Cardiac atrium fibroblast (primary cell): ENCODE measurements at places on chromosomes 1 and 21. TPM values are rescaled to one million over a fixed set of nuclear protein-coding genes. Genes with fewer than 3 reads are reported as not detected.

The VWA1 gene
- total RNA-seq: 17.7 and 32.0 TPM in 2 replicates

The CFHR3 gene
- total RNA-seq: not detected in 2 replicates

The PRELP gene
- 0.18 and 0.65 TPM in 2 replicates for total RNA-seq

The GNPAT gene
- 31.3 and 33.0 TPM in 2 replicates for total RNA-seq

The NBPF4 gene
- total RNA-seq: not detected in 2 replicates

The OR10J1 gene
- total RNA-seq: not detected in 2 replicates

The FOXD3 gene
- not detected in 2 replicates for total RNA-seq

The TMEM54 gene
- 18.8 and 25.4 TPM in 2 replicates for total RNA-seq

The SPRR2F gene
- not detected in 2 replicates for total RNA-seq

The TARDBP gene
- total RNA-seq: 12.5 and 31.4 TPM in 2 replicates

The INKA2 gene
- total RNA-seq: 28.8 and 32.1 TPM in 2 replicates

The ETV3L gene
- total RNA-seq: not detected in 2 replicates

The ECE1 gene
- total RNA-seq: 153 and 204 TPM in 2 replicates

The OR2T11 gene
- not detected in 2 replicates for total RNA-seq

The CRP gene
- not detected in 2 replicates for total RNA-seq

The HPDL gene
- total RNA-seq: 1.4 and 1.9 TPM in 2 replicates

The SLC26A9 gene
- under 0.01 TPM in 1 of 2 replicates, not detected in the other for total RNA-seq

The OR2T33 gene
- not detected in 2 replicates for total RNA-seq

The IFNLR1 gene
- under 0.01 TPM in 1 of 2 replicates, not detected in the other for total RNA-seq

The GOLT1A gene
- total RNA-seq: not detected in 2 replicates

The DRAM2 gene
- total RNA-seq: 66.6 and 74.0 TPM in 2 replicates
